ENCODE measurements at places on chromosomes 16 and 17.

DNA sequence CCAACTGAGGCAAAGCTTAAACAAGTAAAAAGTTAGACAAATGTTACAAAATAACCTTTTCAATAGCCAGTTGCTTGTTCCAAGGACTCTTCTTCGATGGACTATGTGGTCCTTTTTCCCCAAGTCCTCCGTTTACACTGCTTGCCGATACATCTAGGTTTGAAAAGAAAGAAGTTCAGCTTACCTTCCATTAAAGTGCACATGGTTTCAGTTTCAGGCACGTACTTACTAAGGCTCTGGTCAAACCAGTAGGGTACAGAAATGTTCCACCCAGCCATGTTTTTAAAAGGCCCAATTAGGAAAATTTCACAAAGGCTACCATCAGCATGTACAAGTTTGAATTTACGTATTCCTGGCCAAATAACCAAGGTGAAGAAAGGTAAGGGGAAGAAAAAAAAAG, 2.1 kb downstream of the SRSF2 start:
- no peak for DNase-seq

- DNase-seq, result no peak
Observed at GRCh38 chr17:70560471-70560870, 391.1 kb downstream of the KCNJ2 start.

DNA sequence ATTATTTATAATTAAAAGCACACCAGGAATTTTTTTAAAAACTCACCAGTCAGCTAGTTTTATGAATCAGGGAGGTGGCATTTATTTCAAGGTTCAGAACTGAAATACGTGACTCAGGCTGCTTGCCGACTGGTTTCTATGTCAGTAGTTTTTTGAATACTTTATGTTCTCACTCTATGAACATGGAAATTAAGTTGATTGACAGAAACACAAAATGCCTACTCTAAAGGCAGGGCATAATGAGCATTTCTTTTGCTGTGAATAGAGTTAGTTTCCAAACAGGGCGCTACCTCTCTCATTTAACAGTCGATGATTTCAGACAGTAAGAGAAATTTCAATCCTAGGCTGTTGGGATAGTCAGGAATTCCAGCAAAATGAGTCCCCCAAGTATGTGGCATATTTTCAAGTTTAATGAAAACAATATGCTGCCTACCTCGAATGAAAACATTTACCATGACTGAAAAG, 6.7 kb downstream of the HS3ST3B1 start:
- no peak for DNase-seq

- DNase-seq, result no peak
Observed at GRCh38 chr17:43946781-43947180, 4.5 kb upstream of the PPY start.

DNA sequence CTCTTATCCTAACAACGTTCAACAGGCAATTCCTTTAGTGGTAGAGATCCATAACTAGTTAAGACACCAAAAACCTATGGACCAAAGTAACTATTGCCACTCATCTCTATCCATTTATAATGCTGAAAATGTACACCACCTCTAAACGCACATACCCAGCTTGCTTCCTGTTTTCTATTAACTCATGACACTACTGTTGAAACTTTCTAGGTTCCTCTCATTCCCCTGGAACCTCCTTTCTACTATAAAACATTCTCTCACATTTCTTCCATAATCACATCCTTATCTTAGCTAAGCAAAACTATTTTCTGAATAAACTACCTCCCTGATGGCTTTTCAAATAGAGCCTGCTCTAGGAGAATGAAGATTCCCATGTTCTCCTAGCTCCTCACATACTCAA, 42.9 kb upstream of the KSR1 start:
- DNase-seq, result no peak

- DNase-seq, result no peak
Observed at GRCh38 chr16:66006485-66006884, 360.0 kb upstream of the CDH5 start.

All from DMS 273 treated with DMSO at 0.1 percent for 48 hours (cell line).